ENCODE measurements at places on chromosomes 2 and 18.

GRCh38 chr2:38586931-38587330, 15.8 kb downstream of the HNRNPLL start:
- no peak for DNase-seq

- DNase-seq: no peak
Observed at GRCh38 chr18:60247103-60247502, 125.5 kb downstream of the MC4R start.

- DNase-seq: no peak
Observed at GRCh38 chr2:44689516-44689915, 252.0 kb upstream of the SIX3 start.

DNA sequence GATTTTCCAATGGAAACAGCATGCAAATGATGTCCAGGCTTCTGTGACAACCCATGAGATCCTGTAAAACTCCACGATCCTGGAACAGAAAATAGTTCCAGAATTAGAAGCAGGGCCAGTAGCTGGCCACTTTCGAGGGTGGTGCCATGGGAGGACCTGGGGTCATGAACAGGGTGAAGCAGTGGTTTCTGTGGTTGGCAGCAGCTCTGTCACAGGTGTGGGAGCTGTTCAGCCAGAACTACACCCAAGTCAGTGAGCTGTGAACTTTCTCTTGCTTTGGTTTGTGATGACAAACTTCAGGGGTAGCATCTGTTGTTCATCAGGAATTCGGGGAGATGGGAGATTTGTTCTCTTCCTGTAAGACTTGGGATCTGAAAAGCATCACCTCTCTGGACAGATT, 314.4 kb upstream of the NT5C1B start:
- no peak for DNase-seq

DNA sequence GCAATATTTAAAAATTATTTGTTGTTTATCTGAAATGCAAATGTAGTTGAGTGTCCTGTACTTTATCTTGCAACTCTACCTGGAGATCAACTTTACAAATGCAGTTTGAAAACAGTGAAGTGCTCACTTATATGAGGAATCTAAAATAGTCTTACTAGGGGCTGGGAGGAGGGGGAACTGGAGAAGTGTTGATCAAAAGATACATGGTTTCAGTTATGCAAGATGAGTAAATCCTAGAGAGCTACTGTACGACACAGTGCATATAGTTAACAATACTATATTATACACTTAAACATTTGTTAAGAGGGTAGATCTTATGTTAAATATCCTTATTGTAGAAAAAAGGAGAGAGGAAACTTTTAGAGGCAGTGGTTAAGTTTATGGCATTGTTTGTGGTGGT, 241.9 kb downstream of the BCL11A start:
- DNase-seq: no peak

Data from astrocyte of the cerebellum (primary cell).